ENCODE measurements at places on chromosomes 1 and 21. TPM values are rescaled to one million over a fixed set of nuclear protein-coding genes. Genes with fewer than 3 reads are reported as not detected.
A peak's percentile ranks its signal among the peaks of the same experiment; 100 is the strongest.

The HJV gene
- not detected for total RNA-seq

The ANKRD65 gene
- not detected for total RNA-seq

The FCGR2B gene
- not detected for total RNA-seq

The FCMR gene
- 24.5 TPM for total RNA-seq

GRCh38 chr1:85058786-85059185 lies 10.5 kb upstream of the MCOLN3 start:
- no peak for DNase-seq

DNA sequence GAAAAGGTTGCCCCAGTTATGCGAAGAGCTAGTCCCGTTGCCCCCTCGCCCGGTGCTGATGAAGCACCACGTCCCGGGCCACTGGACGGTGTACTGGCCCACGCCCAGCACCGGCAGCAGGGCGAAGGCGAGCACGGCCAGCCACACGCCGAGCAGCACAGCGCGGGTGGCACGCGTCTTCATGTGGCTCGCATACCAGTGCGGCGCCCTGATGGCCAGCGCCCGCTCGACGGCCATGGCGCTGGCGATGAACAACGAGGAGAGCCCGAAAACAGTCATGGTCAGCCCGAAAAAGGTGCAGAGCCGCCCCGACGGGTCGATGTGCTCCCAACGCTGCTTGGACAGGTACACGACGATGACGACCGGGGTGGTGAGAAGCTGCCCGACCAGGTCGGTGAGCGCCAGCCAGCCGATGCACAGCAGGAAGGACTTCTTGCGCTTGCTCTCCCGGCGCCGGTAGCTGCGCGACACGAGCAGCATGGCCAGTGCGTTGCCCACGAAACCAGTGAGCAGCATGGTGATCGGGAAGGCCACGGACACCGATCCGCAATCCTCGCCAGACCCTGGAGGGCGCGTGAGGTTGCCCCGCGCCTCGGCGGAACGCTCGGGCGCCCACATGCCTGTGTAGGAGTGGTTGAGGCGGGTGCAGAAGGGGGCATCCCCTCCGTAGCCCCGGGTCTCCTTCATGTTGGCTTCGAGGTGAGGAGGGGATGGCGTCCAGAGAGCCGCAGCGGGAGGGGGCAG lies 553 bp downstream of the PTGER3 start:
- no peak for DNase-seq

DNA sequence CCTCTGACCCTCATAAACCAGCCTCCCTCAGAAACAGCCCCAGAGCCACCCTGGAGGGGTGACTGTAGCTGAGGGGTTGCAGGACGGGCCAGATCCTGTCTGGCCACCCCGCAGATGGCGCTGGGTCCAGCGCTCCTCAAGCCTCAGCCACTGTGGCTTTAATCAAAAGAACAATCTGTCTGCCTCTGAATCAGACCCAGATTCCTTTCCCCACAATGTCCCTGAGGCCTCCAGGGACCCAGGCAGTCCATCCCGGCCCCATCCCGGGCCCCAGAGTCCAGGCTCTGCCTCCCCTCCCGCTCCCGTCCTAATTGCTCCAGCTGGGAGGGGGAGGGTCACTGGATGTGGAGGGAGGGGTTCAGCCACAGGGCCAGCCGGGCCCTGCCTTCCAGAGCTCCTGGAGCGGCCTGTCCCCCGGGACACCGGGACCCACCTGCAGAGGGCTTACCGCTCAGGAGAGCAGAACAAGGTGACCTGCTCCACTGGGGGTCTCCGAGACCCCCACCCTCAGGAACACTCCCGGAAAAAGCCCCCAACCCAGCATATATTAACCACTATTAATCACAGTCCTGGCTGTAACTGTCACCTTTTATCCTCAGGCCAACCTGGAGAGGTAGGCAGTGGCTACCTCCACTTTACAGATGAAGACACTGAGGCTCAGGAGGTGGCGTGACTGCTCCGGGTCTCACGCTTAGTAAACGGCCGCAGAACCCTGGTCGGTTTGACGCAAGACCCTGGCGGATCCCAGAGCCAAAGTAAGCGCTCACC lies 836 bp upstream of the FBLIM1 start:
- no peak for DNase-seq

GRCh38 chr1:17857109-17857499 lies 102.0 kb downstream of the ACTL8 start:
- no peak for DNase-seq

DNA sequence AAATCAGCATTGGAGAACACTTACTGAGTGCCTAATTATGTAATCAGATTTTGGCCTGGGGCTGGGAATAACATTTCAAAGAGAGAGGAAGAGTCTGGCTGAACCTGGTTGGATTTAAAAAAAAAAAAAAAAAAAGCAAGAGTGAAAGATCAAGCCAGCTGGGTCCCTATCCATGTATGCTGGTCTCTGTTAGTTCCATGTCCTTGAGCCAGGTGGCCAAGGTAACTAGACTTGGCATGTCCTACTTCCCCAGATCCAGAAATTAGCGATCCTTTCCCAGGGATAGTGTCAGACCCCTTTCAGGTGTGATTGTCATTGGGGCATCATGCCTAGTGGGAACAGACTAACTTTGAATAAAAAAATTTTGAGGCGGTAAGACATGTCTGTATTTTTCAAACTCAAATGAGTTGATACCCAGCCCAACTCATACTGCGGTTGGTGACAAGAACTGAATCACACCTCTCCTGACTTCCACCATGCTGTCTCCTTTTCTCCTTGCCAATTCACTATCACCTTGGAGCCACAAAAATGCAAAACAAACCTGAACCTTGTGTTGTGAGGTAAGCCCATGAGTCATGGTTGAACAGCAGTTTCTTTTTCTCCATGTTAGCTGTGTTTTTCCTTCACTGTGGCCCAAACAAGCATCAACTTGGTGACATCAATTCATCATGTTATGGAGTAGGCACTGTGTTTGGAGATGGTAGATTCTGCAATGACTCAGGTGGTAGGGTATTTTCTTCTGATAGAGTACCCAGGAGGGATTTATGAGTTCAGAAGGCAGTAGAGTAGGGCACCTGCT lies 24.5 kb upstream of the PPP2R5A start:
- peak; percentile 24 for DNase-seq

- DNase-seq = no peak
Measured at GRCh38 chr1:14340002-14340785, 258.3 kb upstream of the KAZN start.

- no peak for DNase-seq
Measured at GRCh38 chr1:224726441-224727182, 110.5 kb downstream of the CNIH3 start.

DNA sequence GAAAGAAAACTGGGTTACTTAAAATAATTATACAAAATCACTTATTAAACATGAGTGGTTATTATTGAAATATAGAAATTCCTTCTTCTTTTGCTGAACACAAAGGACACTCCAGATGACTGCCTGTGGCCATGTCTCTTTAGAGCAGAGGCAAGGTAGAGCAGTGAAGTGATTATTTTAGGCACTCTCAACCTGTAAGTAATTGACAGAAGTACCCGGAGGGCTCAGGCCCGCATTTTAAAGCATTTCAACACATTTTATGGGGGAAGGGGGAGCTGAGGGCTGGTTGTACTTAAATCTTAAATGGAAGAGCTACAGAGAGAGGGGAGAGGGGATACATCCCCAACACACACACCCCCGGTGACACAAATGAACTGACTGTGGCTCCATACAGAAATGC lies 10.2 kb downstream of the OSCP1 start:
- no peak for DNase-seq

GRCh38 chr1:10724052-10724494 lies 72.4 kb downstream of the CASZ1 start:
- DNase-seq = no peak

GRCh38 chr1:9400425-9401079 lies 107.9 kb downstream of the SPSB1 start:
- no peak for DNase-seq

DNA sequence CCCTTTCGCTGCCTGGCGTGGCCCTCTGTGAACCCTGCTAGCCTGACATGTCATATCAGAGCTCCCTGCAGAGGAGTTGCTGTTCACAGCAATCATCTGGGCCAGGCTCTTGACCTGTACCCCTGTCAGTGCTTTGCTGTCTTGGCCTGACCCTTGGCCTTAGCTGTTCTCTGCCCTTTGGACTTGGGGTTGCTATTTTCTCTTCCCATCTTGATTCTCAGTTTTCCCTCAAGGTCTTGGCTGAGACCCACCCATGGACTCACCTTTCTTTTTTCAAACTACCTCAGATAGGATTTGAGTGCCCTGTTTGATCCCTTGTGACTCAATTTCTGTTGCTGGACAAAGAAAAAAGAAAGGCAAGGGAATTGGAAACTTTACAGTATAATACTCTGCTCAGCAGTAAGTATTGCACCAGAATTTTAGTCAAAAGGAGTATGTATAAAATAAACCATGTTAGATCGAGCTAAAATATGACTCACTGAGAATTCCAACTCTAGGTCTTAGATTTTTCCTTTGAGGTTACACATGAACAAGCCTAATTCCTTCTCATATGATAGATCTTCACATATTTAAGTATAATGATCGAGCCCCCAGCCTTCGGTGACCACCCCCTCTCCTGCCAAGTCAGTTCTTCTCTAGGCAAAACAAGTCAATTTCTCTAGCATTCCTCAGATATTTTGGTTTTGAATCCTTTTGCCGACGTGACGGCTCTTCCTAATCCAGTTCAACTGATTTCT lies 110.5 kb downstream of the NGF start:
- no peak for DNase-seq

- DNase-seq = no peak
Measured at GRCh38 chr1:71343686-71344416, 263.0 kb upstream of the ZRANB2 start.

DNA sequence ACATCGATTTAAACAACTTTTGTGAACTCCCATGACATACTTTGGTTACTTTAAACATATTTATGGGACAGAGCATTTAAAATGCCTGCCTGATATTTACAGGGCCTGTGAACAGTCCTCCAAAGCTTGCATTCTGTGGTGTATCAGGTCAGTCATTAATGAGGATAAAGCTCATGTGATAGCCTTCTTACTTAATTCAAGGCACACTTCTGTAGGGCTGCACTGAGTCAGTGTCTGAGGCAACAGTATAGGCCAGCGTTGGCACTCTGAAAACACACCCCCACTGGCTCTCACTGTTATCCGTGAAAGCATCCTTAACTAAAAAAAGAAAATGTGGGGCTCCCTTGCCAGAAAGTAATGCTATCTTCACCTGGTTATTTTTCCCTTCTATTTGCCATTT lies 200.0 kb downstream of the NFIA start:
- DNase-seq = no peak

DNA sequence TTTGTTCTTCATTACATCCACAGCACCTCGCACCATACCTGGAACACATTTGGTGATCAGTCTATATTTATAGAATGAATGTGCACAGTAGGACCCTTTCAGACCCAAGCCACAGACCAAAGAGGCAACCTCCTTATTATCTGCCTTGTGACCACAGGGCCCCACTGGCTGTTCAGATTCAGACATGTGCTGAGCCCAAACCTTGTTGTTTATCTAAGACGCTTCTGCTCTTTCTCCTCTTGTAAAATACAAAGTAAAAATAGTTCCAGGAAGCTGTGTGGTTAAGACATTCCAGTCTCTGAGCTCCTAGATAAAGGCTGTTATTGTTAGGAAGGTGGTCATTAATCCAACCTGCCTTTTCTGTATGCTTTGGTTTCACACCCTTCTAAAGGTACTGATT lies 3.6 kb upstream of the SCMH1 start:
- DNase-seq = no peak

DNA sequence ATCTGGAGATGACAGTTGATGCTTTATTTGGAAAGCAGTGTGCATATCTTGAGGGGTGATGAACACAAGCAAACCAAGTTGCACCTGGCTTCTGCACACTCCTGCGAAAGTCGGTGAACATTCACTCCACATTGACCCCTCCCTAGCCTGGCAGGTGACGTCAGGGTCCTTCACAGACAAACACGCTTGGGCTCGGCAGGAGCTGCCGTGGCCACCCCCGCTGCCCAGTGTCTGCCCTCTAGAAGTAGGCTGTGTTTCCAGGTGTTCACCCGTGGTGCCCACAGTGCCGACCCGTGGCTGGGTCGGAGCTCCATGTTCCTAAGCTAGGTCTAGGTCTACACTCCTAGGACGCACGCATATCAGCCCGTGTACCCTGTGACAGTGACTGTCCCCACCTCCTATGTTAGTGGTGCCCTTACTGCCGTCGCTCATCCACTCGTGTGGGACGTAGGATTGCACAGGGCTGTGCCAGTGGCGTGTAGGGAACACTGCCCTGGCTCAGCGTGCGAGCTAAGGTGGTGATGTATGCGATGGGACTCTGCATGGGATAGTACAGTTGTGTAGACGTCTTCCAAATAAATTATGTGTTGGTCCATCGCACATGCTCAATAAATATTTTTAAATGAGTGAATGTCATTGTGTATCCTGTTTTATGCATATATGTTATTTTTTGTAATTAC lies 29.0 kb downstream of the PRMT2 start:
- no peak for DNase-seq

GRCh38 chr1:178267646-178268094 lies 173.8 kb downstream of the RASAL2 start:
- DNase-seq = no peak

DNA sequence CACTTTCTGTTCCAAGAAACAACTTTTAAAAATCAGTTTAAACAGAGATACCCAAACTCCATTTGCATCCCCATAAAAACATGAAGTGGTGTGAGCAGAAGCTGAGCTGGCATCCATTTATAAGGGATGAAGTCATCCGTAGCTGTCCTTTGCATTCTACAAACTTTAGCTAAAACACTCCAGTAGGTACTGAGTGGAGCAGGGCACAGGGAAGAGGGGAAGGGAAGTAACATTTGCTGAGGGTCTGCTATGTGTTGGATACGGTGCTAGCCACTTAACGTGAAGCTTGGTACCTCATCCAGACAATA lies 32.9 kb downstream of the VWA5B1 start:
- DNase-seq = no peak

GRCh38 chr1:182392050-182393028 lies 749 bp upstream of the GLUL start:
- DNase-seq = no peak

- no peak for DNase-seq
Measured at GRCh38 chr1:187817782-187818181, 989.0 kb downstream of the PLA2G4A start.

- DNase-seq = no peak
Measured at GRCh38 chr1:113540335-113540734, 150.0 kb downstream of the MAGI3 start.

GRCh38 chr1:2533365-2533764 lies 3.3 kb upstream of the HES5 start:
- DNase-seq = no peak

GRCh38 chr1:229380536-229381160 lies 37.8 kb upstream of the CCSAP start:
- no peak for DNase-seq

- DNase-seq = no peak
Measured at GRCh38 chr1:21277180-21277579, 13.1 kb downstream of the ECE1 start.

Data from activated T-helper 1 cell treated with anti-CD3 and anti-CD28 coated beads, Interleukin-12 subunit alpha, Interleukin-12 subunit beta, Interleukin-2, Interleukin-4 antibody, amounts not matched to agents 30 ng/mL and 10 ng/mL and 1 ng/mL, durations not matched to agents 14 hours and 24 hours and 36 hours (primary cell).